SK-N-SH treated with all-trans-retinoic acid at 6 μM for 48 hours (cell line): ENCODE measurements at places on chromosomes 11 and 22.

- no peak for ATAC-seq
Measured at GRCh38 chr11:76955459-76956114, 78.6 kb upstream of the B3GNT6 start.

- ATAC-seq: no peak
Measured at GRCh38 chr22:44595841-44596341, 97.9 kb upstream of the RTL6 start.

- no peak for ATAC-seq
Measured at GRCh38 chr11:21072558-21072957, 403.2 kb downstream of the NELL1 start.

DNA sequence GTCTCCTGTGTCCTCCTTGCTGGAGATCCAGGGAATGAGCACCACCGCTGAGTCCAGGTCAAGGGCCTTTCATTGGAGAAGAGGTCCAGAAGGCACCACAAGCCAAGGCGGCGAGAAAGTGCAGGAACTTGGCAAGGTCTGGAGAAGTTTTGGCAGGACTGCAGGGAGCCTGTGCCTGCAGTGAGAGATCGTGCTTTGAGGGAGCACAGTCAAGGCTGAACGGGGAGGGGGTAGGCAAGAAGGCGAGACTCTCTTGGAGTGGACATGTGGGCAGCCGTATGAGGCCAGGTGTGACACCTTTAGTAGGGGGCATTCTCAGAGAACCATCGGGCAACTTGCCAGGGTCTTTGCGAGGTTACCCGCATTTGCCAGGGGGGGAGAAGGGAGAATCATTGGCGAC lies 30.5 kb downstream of the LRRC10B start:
- ATAC-seq: no peak

- peak; percentile 0; the same call in 2 of the 3 replicates for ATAC-seq
Measured at GRCh38 chr11:72240461-72241290, 3.3 kb downstream of the PHOX2A start.

GRCh38 chr22:35158336-35158735 lies 92.4 kb downstream of the ISX start:
- no peak for ATAC-seq

DNA sequence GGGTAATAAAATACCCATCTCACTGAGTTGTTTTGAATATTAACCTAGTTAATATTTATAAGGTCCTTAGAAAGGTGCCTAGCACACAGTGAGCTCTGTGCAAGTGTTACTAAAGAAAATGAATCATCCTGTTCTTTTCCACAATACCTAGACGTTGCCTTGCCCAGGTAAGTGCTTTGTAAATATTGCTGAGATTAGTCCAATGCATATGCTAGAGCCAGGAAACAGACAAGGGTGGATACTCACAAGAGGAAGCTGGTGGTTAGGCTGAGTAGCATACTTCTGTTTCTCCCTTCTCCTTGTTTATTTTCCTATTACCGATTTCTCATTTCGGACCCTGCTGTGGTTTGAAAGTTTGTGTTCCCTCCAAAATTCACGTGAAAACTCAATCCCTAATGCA lies 58.1 kb upstream of the BARX2 start:
- ATAC-seq: no peak

DNA sequence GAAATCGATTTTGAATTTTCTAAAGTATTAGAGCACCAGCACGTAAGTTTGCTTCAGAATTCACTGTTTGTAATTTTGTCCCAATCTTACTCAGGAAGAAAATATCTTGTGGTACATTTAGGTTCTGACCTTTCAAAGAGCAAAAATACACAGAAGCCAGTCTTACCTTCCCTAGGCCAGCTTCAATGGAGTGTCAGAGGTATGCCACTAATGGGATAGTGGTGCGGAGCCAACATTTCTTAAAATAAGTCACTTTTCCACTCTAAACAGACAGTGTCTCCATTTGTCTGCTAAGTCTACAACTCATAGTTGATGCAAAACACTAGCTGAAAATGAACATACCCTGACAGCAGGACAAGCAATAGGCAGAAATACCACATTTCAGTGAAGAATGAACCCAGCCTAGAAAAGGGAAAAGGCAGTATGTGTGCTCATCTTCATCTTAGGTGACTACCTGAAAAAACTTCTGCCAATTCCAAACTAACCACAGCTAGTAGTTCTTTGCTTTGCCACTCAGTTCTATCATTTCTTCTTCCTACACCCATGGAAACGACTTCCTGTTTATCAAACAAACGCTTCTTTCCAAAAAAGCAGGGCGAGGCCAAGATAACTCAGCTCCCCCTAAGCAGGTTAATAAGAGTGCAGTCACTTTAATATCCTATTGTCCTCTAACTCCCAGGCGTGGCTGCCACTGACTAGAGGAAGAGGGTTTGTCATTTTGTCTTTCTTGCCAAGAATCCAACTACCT lies 94.0 kb upstream of the APOA1 start:
- no peak; the same call in 2 of the 3 replicates for ATAC-seq

GRCh38 chr11:89235083-89235482 lies 57.4 kb downstream of the TYR start:
- no peak for ATAC-seq

DNA sequence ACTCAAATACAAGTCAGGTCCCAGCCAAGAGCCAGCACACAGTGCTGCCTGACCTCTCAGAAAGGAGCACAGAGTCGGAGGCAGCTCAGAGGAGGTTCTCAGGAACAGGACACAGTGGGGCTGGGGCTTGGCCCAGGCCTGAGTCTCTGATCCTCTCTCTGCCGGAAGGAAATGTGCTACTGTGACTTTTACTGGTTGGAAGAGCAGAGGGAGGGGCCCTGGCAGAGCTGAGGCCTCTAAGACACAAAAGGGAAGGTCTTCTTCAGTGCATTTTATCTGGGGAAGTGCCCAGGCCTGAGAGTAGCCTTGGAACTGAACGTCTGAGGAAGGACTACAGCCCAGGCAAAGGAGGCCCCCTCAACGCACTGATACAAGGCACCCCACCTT lies 16.2 kb upstream of the CASTOR1 start:
- ATAC-seq: peak; percentile 23; the same call in 2 of the 3 replicates

DNA sequence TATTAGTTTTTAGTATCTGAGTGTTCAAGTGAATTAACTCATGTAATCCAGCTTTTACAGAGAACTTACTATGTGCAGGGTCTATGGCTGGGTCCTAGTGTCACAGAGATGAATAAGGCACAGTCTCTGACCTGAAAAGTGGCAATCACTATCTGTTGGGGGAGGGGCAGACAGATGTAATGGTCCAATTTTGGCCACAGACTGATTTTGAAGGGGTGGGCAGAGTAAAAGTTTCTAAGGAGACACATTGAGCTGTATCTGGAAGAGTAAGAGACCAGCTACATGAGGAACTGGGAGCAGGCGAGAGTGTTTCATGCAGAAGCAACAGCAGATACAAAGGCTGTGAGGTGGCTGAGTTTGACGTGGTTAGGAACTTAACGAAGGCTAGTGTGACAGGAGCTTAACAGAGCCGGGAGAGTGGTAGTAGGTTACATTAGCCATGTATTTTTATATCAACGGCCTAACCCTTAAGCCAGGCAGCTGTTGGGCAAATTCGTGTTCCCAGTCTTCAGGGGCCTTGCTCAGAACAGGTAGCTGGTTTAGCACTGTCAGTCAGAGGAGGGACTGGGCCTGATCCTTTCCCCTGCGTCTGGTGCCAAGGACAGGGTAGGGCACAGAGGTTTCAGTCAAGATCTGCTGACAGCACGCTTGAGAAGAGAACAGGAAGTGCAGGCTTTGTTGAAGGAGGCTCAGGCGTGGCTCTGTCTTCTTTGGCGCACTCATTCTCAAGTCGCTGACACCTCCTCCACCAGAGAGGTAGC lies 1.4 kb upstream of the STIM1 start:
- no peak for ATAC-seq

- no peak for ATAC-seq
Measured at GRCh38 chr11:57392066-57392762, 1.8 kb upstream of the PRG2 start.

DNA sequence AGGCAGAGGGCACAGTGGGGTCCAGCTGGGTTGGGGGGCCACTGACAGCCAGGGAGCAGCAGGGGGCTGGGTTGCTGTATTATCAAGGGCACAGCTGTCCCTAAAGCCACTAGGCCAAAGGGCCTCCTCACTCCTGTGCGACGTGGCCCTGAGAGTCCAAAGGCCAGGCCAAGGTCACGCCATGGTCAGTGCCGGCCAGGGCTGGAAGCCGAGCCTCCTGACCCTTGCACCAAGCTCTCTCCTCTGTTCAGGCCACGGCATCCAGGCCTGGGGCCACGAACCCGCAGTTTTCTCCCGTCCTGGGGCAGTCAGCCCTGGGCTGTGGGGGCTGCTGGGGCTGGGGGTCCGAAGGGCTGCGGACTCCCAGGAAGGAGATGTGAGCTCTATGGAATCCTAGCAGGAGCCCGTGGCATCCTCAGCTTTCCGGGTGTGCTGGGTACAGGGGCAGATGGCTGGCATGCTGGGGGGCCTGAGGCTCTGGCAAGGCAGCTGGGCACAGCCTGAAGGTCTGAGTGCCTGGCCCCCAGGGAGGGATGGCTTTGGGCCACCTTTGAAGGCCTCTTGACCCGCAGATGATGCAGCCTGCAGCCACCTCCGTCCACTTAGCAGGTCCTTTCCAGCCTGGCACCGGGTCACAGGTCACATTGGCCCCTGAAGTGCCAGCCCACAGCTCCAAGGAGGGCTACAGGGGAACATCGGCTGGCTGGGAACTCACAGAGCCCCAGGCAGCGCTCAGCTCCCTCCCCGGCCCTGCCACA lies 17.3 kb upstream of the PPARA start:
- ATAC-seq: no peak

DNA sequence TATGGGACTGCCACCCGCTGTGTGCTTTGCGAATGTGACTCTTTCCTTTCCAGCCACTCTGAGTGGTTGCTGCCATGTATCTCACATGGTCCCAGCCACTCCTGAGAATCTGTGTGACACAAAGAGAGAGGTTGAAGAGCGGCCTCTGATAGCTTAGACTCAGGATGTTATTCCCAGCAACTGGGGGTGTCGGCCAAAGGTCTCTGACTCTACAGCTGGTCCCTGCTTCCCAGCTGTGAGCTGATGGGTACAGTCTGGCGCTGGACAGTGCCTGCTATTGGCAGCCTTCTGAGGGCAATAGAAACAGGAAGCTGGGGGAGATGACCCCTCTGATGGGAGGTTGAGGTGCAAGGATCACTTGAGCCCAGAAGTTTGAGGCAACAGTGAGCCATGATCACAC lies 105.1 kb downstream of the RRAS2 start:
- ATAC-seq: no peak

- ATAC-seq: no peak
Measured at GRCh38 chr11:3685923-3686322, 14.7 kb upstream of the CHRNA10 start.

DNA sequence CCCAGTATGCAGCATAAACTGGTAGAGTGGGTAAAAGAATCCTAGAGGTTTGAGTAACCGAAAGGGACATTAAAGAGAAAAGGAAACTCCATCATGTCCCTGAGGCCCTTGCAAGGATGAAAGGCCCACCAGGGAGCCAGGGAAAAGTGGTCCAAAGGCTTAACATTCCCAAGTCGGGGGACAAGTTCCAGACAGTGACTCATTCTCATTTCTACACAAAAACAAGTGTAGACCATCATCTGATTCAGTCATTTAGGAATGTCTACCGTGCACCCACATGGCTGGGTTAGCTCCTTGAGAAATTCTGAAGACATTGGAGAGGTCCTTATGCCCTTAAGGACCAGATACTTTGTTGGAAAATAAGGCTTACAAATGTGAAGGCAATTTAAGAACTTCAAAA lies 4.8 kb upstream of the NOX4 start:
- peak; percentile 30; the same call in 2 of the 3 replicates for ATAC-seq
